Jurkat, Clone E6-1 (cell line): ENCODE measurements at places on chromosomes 4 and X.

GRCh38 chr4:32672359-32672758 lies 1952.2 kb downstream of the PCDH7 start:
- no peak for DNase-seq

DNA sequence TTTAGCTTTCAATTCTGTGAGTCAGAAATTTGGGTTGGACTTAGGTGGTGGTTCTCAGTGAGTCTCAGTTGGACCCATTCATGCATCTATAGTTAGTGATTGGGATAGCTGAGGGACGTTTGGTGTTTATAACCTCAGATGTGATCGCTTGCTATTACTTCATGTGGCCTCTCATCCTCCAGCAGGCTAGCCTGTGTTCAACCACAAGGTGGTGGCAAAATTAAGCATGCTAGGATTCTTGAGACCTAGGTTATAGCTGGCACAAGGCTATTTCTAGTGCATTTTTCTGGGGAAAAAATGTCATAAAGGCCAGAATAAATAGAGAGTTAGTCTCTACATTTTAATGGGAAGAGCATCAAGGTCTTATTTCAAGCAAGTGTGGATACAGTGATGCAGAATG lies 10.9 kb upstream of the GRPR start:
- DNase-seq = no peak

DNA sequence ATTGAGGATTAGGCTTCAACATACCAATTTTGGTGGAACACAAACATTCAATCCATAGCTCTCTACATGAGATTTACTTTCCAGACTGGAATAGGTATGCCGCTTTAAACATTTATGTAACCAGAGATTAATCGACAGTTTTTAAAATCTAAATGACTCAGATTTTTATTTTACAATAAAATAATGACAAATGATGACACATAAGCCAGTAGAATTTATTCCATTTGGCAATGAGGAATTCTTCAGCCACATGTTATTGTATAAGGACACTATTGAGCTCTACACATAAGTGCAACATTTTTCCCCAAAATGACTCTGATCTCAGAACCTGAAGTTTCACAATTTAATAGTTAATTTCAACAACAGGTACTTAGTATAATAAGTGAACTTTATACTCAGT lies 227.0 kb upstream of the PRPS2 start:
- DNase-seq = no peak

- no peak for DNase-seq
These were observed 917 bp downstream of the PCDH18 start for GRCh38 chr4:137531168-137531985.

DNA sequence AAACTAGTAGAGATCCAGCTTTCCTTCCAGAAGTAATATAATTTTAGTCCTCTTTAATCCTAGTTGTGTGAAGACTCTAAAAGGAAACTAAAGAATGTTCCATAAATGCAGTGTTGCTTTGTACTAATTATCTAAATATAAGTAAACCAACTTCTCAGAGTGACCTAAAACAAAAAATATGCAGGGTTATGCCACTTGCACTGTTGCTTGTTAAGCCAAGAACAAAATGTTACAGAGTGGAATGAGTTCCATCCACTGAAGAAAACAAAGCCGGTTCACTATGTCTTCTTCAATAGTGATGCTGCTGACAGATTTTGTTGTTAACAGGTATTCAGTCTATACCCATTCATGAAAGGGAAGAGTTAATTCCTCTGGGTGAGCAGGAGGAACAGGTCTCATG lies 252.0 kb upstream of the DIAPH2 start:
- no peak for DNase-seq

GRCh38 chr4:113872426-113873260 lies 106.8 kb downstream of the ARSJ start:
- no peak for DNase-seq

- DNase-seq = no peak
These were observed 238.8 kb downstream of the MGST2 start for GRCh38 chr4:139904406-139904805.

DNA sequence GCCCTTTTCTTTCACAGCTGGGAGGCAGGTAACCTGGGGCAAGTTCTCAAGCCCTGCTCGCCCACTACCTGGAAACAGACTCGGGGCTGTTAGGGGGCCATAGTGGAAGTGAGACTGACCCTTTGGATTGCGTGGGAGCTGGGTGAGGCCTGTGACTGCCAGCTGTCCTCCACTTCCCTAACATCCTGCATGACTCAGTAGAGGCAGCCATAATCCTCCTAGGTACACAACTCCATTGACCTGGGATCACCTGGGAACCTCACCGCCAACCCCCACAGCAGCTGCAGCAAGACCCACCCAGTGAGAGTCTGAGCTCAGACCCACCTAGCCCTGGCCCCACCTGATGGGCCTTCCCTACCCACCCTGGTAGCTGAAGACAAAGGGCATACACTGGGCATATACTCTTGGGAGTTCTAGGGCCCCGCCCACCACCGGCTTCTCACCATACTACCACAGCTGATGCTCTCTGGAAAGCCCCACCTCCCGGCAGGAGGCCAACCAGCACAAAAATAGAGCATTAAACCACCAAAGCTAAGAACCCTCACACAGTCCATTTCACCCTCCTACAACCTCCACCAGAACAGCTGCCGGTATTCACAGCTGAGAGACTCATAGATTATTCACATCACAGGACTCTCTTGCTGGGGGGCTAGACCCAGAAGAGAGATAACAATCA lies 61.1 kb upstream of the DCTD start:
- no peak for DNase-seq
